GM12878 (cell line): ENCODE measurements at places on chromosomes 2 and 18. TPM values are rescaled to one million over a fixed set of nuclear protein-coding genes. Genes with fewer than 3 reads are reported as not detected.

The MORN2 gene
- 2.3 and 3.5 TPM in 2 replicates for total RNA-seq

The SPAST gene
- 13.9 and 16.0 TPM in 2 replicates for total RNA-seq

The HOXD9 gene
- total RNA-seq = not detected in 2 replicates

The CNTNAP5 gene
- not detected in 2 replicates for total RNA-seq

The SLC16A14 gene
- total RNA-seq = 5.6 and 6.4 TPM in 2 replicates

The CREG2 gene
- not detected in 2 replicates for total RNA-seq

The PIEZO2 gene
- total RNA-seq = 38.2 and 42.3 TPM in 2 replicates

The ABCG8 gene
- total RNA-seq = not detected in 2 replicates

The NTSR2 gene
- total RNA-seq = not detected in 2 replicates
